ENCODE measurements at places on chromosomes 2 and 18.

- no peak for DNase-seq
These were observed 268.0 kb downstream of the GPD2 start for GRCh38 chr2:156704132-156704531.

GRCh38 chr2:180599804-180600203 is 380.6 kb upstream of the UBE2E3 start:
- no peak for DNase-seq

DNA sequence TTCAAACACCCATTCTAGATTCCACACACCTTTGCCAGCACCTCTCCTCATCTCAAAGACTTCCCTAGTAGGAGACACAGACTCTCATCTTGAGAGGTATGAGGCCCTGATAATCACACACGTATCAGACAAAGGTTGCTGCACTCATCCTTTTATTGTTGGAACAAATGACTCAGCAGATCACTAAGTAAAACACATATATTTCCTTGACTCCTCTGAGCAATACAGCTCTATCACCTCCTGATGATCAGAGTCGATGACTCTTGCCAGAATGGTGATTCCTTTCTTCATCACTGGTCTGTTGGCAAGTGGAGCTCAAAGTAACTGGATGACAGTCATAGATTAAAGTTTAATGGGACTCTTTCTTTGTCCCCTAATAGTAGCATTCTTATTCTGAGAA is 1049.2 kb upstream of the ZEB2 start:
- DNase-seq = no peak

GRCh38 chr2:210376694-210377093 is 61.7 kb upstream of the MYL1 start:
- DNase-seq = no peak

DNA sequence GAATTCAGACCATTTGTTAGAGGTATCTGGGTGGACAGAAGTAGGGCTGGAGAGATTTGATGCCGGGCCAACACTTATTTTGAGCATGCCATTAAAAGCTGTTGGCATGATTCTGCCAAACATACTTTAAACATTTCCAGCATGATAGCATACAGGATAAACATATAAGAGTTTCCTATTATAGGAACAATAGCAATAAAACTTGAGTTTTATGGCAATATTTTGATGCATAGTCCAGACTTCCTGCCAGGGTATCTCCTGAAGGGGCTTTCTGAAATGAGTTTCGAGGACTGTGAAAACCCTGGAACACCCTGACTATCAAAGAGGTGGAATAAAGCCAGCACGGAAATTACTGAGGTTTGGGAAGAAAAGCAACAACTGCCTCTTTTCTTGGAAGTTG is 1398.0 kb upstream of the NXPH2 start:
- no peak for DNase-seq

GRCh38 chr2:117902933-117903332 is 88.4 kb downstream of the DDX18 start:
- DNase-seq = no peak

- DNase-seq = no peak
These were observed 30.3 kb downstream of the TEX44 start for GRCh38 chr2:231622963-231623362.

DNA sequence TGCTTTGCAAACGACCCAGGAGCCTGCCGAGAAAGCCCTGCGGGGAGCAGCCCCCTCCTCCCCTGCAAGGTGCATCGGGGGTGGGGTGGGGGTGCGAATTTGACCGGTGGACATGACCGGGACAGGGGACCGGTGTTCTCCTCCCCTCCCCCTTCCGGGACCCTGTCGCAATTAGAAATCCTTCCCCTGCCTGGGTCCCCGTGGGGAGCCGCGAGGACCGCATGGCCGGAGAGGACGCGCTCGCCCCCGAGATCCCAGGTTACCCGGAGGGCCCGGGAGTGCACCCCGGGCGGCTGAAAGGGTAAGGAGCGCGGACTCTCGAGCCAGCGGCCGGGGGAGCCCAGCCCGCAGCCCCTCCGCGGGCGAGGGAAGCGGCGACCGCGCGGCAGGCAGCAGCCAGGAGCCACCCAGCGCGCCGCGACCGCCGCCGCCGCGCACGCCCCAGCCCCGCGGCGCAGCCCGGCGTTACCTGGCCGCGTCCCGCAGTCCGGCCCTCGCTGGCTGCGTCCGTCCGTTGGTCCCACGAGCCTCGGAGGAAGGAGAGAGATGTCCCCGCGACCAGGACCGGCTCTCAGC is 482 bp downstream of the DLGAP1 start:
- no peak for DNase-seq

DNA sequence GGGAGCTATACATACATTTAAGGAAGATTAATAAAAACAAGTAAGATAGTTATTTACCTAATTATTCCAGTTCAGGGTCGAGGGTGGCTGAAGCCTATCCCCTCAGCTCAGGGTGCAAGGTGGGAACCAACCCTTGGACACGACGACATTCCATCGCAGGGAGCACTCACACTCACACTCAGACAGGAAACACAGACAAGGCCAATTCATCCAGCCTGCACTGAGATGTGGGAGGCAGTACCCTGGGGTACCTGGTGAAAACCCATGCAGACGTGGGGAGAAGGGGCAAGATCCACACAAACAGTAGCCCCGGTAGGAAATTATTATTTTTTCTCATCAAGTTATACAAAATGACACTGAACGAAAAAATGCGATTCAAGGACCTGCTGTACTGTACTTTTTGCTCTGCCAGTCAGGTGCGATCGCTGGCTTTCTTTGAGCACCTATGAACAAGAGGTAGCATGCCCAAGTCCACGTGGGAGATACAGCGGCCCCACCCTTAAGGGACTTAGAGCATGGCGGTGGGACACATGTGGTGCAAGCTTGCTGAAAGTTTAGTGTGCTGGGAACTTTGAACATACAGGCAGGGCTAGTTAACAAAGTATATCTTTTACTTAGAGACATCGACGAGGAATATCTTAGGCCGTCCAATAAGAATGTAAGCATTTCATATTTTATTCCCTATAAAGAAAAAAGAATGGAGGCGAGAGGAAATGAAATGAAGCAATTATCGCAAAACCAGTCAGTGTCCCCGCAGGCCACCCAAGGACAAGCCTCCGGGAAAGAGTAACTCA is 624 bp downstream of the METTL8 start:
- DNase-seq = peak; percentile 42

GRCh38 chr2:208363485-208363884 is 43.1 kb upstream of the PTH2R start:
- DNase-seq = no peak

- no peak for DNase-seq
These were observed 225.1 kb downstream of the CMPK2 start for GRCh38 chr2:6640621-6641015.

DNA sequence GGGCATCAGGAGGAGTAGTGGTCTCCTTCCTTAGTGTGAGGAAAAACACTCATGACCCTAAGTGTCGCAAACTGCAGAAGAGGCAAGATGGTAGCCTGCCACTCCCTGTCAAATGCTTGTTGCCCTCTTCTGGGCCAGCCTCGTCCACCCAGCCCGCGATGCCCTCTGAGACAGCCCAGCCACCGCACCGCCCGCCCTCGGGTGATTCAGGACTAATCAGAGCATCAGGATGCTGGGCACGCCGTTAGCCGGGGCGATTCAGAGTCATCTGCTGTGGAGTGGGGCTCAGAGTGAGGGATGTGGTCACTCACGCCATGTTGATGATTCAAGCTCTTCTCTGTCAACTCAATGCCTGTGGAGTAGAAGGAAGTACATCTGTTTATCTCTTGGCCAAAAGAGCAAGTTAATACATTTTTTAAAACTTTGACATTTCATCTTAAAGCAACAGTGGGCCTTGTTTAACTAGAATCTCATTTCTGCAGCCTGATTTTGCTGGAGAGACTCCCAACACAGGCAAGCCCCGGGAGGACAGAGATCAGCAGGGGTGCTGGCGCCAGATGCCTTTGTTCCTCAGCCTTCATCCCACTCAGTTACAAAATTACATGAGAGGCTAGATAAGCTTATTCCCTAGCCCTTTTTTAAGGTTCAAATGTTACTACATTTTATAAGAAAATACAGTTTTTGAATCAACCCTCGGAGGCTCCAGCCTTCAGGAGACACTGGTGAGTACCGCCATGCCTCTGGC is 79.0 kb downstream of the TMEM18 start:
- DNase-seq = no peak

DNA sequence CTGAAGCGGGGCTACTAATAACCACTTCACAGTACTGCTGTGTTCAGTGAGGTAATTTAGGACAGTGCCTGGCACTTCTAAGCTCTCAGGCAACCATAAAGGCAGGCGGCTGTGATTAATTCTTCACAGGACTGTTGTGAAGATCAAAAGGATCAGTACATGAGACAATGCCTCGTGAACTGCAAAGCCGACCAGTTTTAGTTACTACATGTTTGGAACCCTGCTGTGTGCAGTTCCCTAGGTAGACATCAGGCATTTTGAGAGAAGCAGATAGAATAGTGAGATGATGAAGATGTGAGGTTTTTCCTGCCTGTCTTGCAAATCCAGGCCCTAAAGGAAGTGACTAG is 19.1 kb downstream of the EFHD1 start:
- DNase-seq = no peak

- DNase-seq = no peak
These were observed 3.7 kb downstream of the ALS2 start for GRCh38 chr2:201777043-201777442.

- DNase-seq = no peak
These were observed 230.0 kb downstream of the NAPG start for GRCh38 chr18:10755855-10756254.

GRCh38 chr2:95166065-95166763 is 605 bp downstream of the ZNF2 start:
- DNase-seq = no peak

GRCh38 chr2:74806920-74807319 is 27.0 kb upstream of the HK2 start:
- DNase-seq = no peak

- DNase-seq = no peak
These were observed 187.8 kb downstream of the FTCDNL1 start for GRCh38 chr2:199663157-199663556.

DNA sequence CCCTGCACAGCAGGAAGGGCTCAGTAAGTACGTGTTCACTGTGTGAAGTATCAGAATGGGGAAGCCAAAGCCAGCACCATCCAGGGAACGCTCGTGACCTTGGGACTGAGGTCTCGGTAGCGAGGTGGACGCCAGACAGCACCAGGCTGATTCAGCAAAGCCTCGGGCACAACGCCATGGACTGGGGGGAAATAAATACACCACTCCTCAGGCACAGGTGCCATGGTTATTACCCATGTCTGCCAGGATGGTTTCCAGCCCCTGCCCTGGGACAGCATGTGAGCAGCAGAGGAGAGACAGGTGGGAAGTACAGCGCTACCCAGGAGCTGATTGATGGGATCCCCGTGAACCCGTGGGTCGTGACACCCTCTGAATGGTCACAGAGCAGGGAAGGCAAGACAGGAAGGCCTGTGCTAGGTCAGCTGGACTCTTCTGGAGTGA is 53.0 kb downstream of the REEP1 start:
- no peak for DNase-seq

GRCh38 chr2:148932536-148932935 is 57.5 kb downstream of the KIF5C start:
- DNase-seq = no peak

DNA sequence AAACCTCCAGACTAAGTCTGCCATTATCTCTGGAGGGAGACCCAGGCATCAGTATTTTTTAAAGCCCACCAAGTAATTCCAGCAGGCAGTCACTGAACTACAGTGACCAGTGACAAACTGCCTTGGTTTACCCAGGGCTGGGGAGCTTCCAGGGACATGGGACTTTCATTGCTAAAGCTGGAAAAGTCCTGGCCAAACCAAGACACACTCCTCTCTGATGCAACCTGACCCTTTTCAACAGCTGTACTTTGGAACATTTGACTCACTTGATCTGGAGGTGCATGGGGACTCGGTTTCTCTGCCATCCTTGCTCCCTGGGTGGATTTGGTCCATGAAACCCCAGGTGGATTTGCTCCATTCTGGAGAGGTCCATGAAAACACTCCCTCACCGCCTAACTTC is 7.0 kb downstream of the MRO start:
- no peak for DNase-seq

DNA sequence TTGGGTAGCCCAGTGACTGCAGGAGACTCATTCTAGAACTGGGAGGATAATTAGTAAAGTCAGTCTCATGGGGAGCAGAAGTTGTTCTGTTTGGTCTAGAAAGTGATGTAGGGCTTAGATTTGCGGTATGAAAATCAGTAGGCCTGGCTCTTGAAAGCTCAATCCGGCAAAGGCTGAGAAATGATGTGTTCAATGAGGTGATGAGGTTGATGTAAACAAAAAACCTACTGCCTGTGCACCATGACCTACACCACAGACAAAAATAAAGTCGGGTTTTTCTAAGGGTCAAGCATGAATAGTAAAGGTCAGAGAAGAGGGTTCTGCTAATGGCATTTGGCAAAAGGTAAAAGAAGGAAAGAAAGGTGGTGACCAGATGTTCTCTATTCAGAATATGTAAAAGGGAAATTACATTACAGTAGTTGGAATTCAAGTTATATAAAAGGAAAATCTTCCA is 80.8 kb upstream of the COL5A2 start:
- no peak for DNase-seq

GRCh38 chr2:75454241-75454620 is 106.5 kb downstream of the EVA1A start:
- no peak for DNase-seq

DNA sequence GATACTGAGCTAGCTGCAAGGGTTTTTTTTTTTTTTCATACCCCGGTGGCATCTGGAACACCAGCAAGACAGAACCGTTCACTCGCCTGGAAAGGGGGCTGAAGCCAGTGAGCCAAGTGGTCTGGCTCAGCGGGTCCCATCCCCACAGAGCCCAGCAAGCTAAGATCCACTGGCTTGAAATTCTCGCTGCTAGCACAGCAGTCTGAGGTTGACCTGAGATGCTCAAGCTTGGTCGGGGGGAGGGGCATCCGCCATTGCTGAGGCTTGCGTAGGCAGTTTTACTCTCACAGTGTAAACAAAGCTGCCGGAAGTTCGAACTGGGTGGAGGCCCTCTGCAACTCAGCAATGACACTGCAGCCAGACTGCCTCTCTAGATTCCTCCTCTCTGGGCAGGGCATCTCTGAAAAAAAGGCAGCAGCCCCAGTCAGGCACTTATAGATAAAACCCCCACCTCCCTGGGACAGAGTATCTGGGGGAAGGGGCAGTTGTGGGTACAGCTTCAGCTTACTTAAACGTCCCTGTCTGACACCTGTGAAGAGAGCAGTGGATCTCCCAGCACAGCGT is 5.1 kb upstream of the MIB1 start:
- peak; percentile 74 for DNase-seq

DNA sequence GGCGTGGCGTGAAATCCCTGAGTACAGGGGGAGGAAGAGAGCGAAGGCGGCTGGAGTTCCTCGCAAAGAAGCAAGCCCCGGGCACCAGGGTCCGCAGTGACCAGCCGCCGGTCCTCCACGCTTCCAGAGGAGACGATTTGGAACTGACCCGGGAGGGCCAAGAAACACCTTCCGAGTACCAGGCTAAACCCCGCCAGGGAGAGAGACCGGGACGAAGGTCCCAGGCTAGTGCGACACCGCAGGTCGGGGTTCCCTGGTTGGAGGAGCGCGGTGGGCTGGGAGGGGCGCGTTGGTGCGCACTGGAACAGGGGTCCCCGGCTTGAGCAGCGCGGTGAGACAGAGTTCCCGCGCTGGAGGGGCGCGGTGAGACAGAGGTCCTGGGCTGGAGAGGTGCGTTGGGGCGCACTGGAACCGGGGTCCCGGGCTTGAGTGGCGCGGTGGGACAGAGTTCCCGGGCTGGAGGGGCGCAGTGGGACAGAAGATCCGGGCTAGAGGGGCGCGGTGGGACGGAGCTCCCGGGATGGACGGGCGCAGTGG is 901 bp downstream of the WDFY1 start:
- no peak for DNase-seq
